ENCODE measurements at places on chromosomes 2 and 18.

DNA sequence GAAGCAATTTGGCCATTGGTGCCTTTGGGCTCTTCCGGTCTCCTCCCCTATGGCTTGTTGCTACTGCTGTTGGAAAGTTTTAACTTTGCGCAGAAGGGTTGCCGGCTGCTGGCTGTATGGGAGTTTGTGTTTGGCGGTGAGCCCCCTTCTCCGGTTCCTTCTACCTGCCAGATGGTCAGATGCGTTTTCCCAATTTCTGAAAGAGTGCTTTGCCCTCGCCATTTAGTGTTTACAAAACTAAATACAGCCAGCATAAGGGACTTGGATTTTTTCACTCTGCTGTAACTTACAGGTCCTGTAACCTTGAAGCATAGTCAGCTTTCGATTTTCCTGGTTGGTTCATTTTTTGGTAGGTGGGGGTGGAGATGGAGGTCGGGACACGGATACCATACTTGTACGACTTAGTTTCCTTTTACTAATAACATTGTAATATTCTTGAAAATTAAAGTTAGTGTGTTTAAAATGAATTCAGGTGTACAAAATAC lies 604 bp downstream of the COQ10B start:
- DNase-seq = no peak

DNA sequence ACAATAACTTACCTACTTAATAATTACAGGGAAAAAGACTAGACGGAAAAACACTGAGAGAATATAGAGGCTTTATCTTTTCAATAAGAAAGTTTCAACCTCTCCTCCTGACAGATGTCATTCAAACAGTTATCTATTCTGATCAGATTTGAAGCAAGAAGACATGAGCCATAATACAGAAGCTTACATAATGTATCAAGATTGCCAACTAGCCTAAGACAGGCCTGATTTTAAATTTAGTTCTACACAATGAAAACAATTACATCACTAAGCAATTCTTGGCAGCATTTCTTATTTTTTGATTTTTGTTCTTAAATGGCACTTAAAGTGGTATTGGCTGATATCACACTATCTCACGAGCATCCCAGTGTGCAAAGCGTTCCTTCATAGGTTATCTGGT lies 41.6 kb downstream of the GPR155 start:
- DNase-seq = no peak

GRCh38 chr2:167480232-167480985 lies 592.1 kb downstream of the XIRP2 start:
- no peak for DNase-seq

DNA sequence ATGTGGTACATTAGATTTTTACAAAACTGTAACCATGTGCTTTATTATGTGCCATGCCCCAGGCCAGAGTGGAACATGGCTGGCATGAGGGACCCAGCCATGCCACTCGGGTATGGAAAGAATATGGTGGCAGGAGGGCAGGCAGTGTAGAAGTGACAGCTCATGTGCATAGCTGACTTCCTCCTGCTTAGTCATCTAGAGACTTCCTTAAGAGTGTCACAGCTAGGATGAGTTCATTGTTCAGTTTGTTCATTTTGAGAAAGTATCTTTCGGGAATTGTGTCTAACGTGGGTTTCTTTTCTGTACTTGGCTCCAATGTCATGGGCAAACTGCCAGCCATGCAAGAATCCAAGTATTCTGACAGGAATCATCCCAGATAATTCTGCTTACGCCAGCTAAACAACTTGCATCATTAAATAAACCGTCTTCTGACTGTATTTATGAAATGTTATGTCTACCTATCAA lies 94.3 kb upstream of the ITGB6 start:
- no peak for DNase-seq

DNA sequence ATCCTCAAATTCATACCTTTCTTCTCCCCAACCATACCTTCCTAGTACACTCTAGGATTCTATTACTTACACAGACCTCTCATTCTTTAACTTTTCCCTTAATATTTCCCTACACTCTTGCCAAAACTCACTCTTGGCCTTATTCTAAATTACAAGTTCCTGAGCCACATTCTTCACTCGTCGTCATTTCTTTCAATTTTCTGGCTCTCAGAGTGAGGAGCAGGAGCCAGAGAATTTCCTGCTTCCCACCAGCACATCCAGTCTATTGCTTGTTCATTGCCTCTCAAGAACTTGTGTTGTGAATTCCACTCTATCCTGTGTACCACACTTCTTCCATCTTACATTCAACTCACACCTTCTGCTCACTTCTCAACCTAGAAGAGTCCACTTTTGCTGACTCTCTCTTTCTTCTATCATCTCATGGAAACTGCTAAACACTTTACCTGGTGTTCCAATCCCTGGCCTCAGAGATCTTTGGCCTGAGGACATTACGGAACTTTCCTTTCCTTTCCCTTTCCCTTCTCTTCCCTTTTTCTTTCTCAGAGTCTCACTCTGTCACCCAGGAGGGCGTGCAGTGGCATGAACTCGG lies 171.6 kb downstream of the PLCL1 start:
- no peak for DNase-seq

DNA sequence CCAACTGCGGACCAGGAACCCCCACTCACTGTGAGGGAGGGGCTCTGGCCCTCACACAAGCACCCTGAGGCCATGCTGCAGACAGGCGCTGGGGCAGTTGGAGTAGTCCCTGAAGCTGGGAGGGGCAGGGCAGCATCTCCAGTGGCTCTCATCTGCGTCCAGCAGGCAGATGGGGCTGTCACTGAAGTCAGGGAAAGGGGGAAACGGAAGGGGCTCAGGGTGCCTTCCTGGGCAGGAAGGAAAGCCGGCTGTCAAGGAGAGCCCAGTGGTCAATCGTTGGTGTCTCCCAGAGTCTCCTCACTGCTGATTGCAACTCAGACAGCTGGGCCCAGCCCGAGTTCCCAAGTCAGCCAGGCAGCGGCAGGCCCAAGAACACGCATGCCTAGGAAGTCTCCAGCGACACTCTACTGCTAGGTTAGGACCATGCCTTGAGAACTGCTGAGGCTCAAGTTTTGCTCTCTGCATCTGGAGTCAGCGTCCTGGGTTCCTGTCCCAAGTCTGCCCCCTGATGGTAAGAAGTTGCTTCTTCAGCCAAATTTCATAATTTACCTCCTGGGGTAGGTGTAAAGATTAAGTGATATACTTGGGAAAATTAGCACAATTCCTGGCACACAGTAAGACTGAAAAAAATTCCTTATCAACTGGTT lies 27.4 kb upstream of the NMUR1 start:
- DNase-seq = peak; percentile 39

DNA sequence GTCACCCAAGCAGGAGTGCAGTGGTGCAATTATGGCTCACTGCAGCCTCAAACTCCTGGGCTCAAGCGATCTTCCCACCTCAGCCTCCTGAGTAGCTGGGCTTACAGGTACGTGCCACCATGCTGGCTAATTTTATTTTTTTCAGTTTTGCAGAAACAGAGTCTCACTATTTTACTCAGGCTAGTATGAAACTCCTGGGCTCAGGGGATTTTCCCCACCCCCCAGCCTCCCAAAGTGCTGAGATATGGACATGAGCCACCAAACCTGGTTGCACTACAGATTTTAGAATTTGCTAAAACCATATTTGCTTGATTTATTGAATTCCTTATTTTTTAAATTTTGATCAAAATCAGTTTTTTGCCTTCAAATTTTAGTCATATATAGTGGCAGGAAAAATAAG lies 1553.4 kb downstream of the LRP1B start:
- no peak for DNase-seq

- DNase-seq = no peak
These were observed 17.6 kb downstream of the ADAM17 start for GRCh38 chr2:9538000-9538507.

DNA sequence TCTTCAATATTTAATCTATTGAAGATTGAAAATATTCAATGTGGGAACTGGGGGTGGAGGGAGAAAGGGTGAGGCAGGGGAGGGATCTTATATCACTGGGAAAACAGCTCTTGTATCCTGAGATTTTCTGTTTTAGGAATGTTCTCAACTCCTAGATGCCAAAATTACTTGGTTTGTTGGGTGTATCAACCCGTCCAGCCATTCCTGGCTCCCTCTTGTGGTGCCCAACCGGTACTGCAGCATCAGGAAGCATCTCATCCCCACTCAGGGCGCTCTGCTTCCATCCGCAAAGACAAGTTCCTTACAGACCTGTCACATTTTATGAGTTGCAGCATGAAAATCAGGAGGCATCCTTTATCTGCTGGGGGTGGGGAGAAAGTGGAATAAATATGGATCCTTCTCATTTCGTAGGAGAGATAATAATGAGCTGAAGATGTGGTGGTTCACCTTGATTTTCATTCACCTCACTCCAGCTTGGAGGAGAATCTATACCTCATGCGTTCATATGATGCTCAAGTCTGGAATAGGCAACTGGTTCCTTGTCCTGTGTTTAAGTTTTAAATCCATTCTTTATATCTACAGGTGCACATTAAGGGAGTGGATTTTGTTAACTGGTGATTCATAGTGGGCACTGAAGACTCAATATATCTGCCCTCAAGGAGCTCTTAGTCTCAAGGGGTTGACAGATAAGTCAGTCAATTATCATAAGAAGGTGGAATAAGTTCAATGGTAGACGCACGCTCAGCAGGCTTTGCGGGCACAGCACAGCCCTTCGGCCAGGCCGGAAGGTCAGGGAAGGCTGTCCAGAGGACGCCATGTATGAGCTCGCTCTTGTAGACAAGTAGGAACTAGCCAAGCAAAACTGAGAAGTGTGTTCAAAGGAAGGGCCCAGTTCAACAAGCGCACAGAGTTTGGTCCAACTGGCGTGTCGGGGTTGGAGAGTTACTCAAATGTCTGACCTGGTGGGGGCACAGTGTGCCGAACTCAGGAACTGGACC lies 127.3 kb downstream of the RNF144A start:
- DNase-seq = peak; percentile 56

GRCh38 chr2:112833976-112834375 lies 2.6 kb downstream of the IL1B start:
- no peak for DNase-seq

- no peak for DNase-seq
These were observed 32.8 kb upstream of the NYAP2 start for GRCh38 chr2:225366731-225367130.

All from activated CD8-positive, alpha-beta memory T cell treated with anti-CD3 and anti-CD28 coated beads for 4 hours (primary cell).